ENCODE measurements at places on chromosomes 3 and 15.

DNA sequence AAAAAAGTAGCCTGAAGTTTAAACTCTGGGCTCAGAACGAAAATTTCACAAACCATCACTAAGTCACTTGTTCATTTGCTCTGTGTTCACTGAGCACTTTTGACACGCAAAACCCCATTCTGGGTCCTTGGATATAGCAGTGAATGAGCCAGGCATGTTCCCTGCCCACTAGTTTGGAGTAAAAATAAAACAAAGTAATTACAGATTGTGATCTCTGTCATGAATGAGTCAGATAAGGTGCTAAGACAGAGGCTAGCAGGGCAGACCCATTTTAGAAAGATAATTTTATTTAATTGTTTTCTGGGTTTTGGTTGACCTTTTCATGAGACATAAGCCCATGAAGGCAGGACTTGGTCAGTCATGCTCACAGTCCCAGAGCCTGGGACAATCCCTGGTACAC is 84.1 kb upstream of the ARHGEF3 start:
- DNase-seq: no peak

- DNase-seq: no peak
Measured at GRCh38 chr3:169998668-169999131, 32.1 kb downstream of the SEC62 start.

DNA sequence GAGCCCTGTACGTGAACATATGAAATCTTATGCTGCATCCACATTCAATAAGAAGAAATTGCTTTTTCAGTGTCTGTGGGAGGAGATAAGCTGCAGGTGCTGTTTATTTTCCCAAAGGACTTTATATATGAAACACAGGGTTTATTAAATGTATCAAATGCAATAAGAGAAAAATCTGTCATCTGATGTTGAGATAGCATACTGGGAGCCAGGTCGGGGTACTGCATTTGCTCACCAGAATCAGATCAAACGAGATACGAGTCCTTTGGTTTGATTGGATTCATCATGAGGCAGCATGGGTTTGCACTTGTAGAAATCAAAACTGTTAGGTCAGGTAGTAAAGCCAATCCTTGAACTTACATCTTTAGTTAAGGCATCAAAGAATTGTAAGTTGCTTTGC is 91.4 kb downstream of the SLC49A4 start:
- no peak for DNase-seq

DNA sequence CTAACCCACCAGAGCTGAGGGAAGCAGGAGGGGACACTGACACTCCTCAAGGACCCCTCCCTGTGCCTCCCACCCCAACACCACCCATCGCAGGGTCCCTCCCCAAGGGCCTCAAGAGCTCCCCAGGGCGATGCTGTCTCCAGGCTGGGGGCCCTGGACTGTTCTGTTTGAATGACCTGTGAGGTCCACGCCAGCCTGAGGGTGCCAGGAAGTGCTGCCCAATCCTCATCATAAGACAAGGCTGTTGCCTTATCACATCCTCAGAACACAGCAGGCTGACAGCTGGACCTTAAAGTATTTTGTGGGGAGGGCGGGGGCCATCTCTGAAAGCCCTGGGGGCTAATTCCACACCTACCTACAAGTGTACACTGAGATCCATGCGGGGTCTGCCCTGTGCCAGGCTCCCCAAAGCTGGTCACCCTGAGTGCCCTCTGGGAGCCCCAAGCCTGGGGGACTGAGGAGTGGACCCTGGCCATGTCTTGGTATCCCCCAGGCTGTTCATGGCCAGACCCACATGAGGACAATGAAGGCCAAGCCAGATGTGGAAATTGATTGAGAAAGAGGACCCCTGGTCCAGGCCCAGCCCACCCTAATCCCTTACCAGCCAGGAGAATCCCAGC is 23.8 kb upstream of the GOLGA6C start:
- DNase-seq: no peak

- DNase-seq: no peak
Measured at GRCh38 chr3:191387441-191388077, 57.2 kb upstream of the UTS2B start.

DNA sequence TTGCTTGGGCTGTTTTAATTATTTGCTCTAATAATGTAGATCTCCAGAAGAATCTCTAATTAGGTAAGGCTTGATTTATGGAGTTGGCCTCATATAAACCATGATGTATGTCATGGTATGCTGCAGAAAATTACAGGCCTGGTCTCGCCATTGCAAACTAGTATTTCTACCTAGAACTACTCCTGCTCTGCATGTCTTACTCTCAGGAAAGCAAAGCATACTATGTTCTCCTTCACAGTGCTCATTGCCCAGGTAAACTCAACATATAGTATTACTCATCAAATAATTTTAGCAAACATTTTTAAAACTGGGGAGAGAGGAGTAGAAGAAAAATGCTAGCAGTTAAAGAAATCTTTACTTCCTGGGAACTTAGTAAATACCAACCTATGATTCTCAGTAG is 90.7 kb downstream of the FILIP1L start:
- no peak for DNase-seq

- no peak for DNase-seq
Measured at GRCh38 chr15:72733941-72734738, 48.1 kb downstream of the BBS4 start.

DNA sequence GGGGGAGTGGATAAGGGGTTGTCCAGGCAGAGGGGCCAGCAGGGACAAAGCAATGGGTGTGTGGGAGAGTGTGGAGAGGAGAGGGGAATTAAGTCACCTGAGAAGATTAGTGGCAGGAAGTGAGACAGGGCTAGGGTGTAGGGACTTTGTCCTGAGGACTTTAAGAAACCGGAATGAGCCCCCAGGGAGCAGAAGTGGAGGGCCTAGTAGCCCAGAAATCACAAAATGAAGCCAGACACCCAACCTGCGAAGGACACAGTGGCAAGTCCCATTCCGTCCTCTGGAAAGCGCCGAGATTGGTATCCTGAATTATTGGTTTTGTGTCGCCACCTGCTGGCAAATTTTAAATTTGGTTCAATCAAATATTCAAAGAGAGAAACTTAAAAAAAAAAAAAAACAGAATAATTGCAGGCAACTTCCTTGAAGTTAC is 78.0 kb upstream of the SLC25A36 start:
- DNase-seq: peak; percentile 31

GRCh38 chr15:32715276-32715675 is 2.5 kb upstream of the GREM1 start:
- DNase-seq: no peak

- DNase-seq: no peak
Measured at GRCh38 chr3:194184801-194185200, 48.9 kb downstream of the HES1 start.
